Sigmoid colon (tissue), 7 donors: ENCODE measurements at places on chromosomes 12 and 14. TPM values are rescaled to one million over a fixed set of nuclear protein-coding genes. Genes with fewer than 3 reads are reported as not detected.

DNA sequence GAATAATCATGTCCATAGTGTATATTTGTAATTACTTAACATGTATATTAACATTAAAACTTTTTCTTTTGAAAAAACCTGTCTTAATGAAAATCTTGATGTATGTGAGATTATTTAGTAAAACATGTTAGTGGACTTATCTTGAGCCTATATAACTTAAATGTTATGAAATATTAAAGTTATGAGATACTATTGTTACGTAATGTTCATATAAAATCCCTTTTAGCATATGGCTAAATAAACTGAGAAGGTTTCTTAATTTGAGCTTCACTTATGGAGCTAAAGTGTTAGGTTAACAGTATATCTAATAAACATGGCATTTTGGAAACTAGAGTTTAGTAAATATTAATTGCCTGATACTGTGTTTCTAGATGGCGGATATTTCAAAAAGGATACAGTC is 59.9 kb downstream of the MIA2 start:
- no peak overlapping the region for H3K27ac ChIP-seq
- no peak overlapping the region for H3K4me3 ChIP-seq
- H3K27me3 ChIP-seq = no peaks in the 10 kb centered on the region
- no peak for DNase-seq

DNA sequence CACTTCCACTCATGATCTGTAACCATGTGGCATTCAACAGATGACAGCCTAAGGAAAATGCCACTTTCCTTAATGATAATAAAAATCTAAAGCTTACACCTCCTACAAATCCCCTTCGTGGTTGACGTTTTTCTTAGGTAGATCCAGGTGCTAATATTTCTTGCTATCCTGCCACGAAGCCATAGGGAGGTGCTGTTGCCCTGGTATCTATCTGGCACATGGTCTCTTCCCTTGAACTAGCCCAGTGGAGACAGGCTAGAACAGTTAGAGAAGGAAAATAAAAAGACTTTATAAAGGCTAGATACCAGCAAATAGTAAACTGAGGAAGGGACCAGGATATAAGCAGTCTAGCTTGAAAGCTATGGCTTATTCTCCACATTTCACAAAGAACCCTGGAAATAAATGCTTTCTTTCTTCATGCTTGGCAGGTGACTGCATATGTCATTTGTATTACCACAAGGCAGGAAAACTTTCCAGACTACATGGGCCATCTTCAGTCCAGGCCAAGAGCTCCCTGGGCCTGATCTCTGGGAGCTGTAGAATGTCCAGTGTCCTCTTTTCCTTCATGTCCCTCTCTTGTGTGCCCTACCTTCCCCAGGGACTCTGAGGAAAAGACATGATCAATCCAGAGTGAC is 15.3 kb downstream of the SPIC start:
- H3K4me3 ChIP-seq = no peak overlapping the region
- H3K4me1 ChIP-seq = no peaks in the 10 kb centered on the region
- no peaks in the 10 kb centered on the region for H3K36me3 ChIP-seq
- no peak for DNase-seq

- no peak overlapping the region for H3K27ac ChIP-seq
- DNase-seq = no peak
- peaks cover 4% of the 10 kb centered on the region for H3K4me1 ChIP-seq
- no peaks in the 10 kb centered on the region for H3K36me3 ChIP-seq
- H3K27me3 ChIP-seq = no peaks in the 10 kb centered on the region
Measured at GRCh38 chr14:21309238-21309636, 29.4 kb downstream of the RPGRIP1 start.

The LMO3 gene
- polyA plus RNA-seq = 0.46 TPM

The CPNE6 gene
- 0.42 TPM for polyA plus RNA-seq

DNA sequence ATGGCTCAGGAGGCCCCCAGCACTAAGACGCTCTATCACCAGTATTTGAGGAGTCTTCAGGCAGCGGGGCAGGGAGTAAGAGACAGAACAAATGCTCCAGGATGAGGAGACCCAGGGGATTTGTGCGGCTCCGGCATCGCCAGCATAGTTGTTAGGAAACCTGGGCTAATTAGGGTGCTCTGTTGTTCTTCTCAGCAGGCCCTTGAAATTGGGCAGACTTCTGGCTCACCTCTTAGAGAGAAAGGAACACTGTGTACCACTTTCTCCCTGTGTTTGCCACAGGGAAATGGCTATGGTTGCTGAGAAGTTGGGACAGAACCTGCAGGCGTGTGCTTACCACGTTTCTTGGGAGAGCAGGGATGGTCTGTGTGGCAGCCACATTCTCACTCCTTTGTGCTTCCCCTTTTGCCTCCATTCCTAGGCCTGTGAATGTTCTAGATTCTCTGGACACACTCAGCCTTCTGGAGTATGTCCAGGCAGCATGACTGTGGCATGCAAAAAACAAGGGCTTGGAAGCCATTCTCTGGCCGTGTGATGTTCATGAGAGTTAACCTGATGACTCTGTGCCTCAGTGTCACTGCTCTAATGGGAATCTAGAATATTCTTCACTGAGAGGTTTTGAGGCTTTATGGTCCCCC is 109.0 kb downstream of the CHST11 start:
- H3K27me3 ChIP-seq = no peaks in the 10 kb centered on the region
- peak; percentile 68 for DNase-seq
- no peak overlapping the region for H3K27ac ChIP-seq
- H3K4me1 ChIP-seq = peaks cover 7% of the 10 kb centered on the region
- no peaks in the 10 kb centered on the region for H3K36me3 ChIP-seq
- H3K4me3 ChIP-seq = no peak overlapping the region

GRCh38 chr12:51383269-51383905 is 7.8 kb downstream of the GALNT6 start:
- DNase-seq = no peak
- peaks cover 11% of the 10 kb centered on the region for H3K4me1 ChIP-seq
- H3K4me3 ChIP-seq = no peak overlapping the region
- no peaks in the 10 kb centered on the region for H3K36me3 ChIP-seq
- no peak overlapping the region for H3K27ac ChIP-seq

DNA sequence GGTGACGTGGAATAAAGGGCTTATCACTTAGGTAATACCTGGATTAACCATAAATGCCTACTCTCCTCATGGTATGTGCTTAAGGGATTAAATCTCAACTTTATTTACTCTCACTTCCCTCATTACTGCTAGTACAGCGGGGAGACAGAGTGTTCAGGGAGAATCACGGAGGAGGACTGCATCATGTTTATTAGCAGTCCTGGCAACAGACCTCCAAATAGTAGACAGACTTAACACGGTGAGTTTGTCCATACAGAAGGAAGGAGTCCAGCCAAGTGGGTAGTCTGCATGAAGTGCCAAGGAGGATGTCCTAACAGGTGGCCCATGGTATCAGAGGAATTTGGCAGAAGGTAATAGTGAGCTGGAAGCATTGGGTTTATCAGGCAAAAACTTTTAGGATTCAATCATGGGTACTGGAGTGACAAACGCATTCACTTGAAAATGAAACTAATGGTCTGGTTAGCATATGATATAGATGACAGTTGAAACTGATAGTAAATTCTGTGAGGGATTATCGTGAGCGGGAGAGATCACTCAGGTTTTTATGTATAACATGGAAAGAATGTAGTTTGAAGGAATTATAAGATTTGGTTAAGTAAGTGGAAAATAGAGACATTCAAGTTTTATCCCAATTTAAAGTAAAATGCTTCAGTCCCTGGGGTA is 471.8 kb downstream of the TMEM117 start:
- no peaks in the 10 kb centered on the region for H3K36me3 ChIP-seq
- no peaks in the 10 kb centered on the region for H3K27me3 ChIP-seq
- DNase-seq = no peak
- no peak overlapping the region for H3K27ac ChIP-seq

DNA sequence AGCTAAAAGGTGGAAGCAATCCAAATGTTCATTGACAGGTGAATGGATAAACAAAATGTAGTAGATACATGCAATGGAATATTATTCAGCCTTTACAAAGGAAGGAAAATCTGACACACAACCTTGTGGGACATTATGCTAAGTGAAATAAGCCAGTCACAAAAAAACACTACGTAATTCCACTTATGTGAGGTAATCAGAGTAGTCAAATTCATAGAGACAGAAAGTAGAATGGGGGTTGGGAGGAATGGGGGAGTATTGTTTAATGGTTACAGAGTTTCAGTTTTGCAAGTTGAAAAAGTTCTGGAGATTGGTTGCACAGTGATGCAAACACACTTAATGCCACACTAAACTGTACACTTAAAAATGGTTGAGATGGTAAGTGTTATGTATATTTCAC is 62.8 kb downstream of the LIN52 start:
- H3K36me3 ChIP-seq = no peaks in the 10 kb centered on the region
- DNase-seq = no peak
- H3K4me3 ChIP-seq = no peak overlapping the region
- H3K27me3 ChIP-seq = no peaks in the 10 kb centered on the region
- H3K27ac ChIP-seq = no peak overlapping the region
- H3K4me1 ChIP-seq = no peaks in the 10 kb centered on the region

- DNase-seq = no peak
- peak overlapping the region; percentile 97 for H3K4me3 ChIP-seq
Measured at GRCh38 chr14:102138961-102139285, 774 bp upstream of the WDR20 start.

- no peaks in the 10 kb centered on the region for H3K4me1 ChIP-seq
- no peak for DNase-seq
- no peak overlapping the region for H3K4me3 ChIP-seq
- no peaks in the 10 kb centered on the region for H3K36me3 ChIP-seq
- H3K27ac ChIP-seq = no peak overlapping the region
Measured at GRCh38 chr12:63124778-63125177, 26.2 kb downstream of the AVPR1A start.

- H3K36me3 ChIP-seq = no peaks in the 10 kb centered on the region
- no peak overlapping the region for H3K27ac ChIP-seq
- peaks cover 13% of the 10 kb centered on the region for H3K4me1 ChIP-seq
- H3K27me3 ChIP-seq = no peaks in the 10 kb centered on the region
- no peak for DNase-seq
Measured at GRCh38 chr14:92400579-92401444, 77.8 kb downstream of the SLC24A4 start.

DNA sequence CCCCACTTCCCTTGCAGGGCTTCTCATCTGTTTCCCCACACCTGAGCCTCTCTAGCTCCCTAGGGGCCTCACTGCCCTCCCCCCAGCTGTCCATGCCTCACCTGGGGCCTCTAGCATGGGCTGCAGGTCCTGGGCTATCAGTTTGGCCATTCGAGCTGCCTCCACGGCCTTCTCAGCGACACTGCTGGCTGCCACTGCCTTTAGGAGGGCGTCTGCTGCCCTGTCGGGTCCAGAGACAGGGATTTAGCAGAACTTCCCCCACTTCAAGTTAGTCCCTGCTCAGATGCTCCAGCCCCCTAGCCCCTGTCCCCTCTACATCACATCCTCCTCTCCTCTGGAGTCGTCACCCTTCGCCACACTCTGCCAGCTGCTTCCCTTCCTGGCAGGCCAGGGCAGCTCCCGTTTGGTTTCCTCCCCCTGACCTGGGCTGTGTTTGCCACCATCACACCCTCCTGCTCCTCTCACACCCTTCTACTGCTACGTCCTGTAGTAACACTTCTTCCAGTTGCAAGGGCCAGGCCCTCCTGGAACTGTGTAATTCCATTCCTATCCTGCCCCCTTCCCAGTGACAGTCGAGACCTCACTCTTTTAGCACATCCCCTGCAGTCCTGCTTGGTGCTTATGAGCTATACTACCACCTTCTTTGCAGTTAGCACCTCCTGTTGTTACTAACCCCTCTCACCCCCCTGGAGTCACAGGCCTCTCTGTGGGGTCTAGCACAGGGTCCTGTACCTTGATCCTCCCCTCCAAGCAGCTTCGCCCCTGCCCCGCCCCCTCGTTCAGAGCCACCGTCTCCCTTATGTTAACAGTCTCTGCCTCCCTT is 4.3 kb upstream of the AP1G2 start:
- H3K36me3 ChIP-seq = no peaks in the 10 kb centered on the region
- H3K27ac ChIP-seq = no peak overlapping the region

The FOXN4 gene
- not detected for polyA plus RNA-seq

The MORN3 gene
- polyA plus RNA-seq = 1.2 TPM

- no peak overlapping the region for H3K4me3 ChIP-seq
- no peak overlapping the region for H3K27ac ChIP-seq
- H3K27me3 ChIP-seq = no peaks in the 10 kb centered on the region
- DNase-seq = peak; percentile 64
Measured at GRCh38 chr12:106131676-106132075, 7.1 kb downstream of the NUAK1 start.

DNA sequence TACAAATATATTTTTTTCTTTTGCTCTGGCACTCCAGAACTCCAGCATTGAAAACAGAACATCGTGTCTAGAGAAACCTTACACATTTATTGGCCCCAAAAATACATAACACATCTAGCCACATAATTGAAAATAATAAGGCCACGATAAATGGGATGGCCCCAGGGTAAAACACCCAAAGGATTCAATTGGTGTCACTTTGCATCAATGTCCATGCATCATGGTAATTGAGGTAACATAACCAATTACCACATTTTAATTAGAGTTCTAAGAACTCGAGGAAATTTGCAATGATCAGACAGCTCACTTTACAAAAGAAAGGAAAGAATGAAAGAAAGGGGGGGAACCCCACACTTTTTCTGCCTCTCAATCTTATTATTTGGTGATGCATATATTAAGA is 151.8 kb upstream of the NPAS3 start:
- H3K36me3 ChIP-seq = no peaks in the 10 kb centered on the region
- H3K27ac ChIP-seq = no peak overlapping the region
- H3K27me3 ChIP-seq = no peaks in the 10 kb centered on the region
- DNase-seq = no peak
- H3K4me1 ChIP-seq = peaks cover 4% of the 10 kb centered on the region
- H3K4me3 ChIP-seq = no peak overlapping the region

GRCh38 chr14:61489932-61490331 is 168.6 kb downstream of the PRKCH start:
- no peak overlapping the region for H3K27ac ChIP-seq
- H3K4me3 ChIP-seq = no peak overlapping the region
- no peaks in the 10 kb centered on the region for H3K27me3 ChIP-seq
- no peaks in the 10 kb centered on the region for H3K4me1 ChIP-seq
- DNase-seq = peak; percentile 74

GRCh38 chr12:40559865-40560264 is 132.4 kb upstream of the CNTN1 start:
- DNase-seq = no peak
- H3K4me1 ChIP-seq = no peaks in the 10 kb centered on the region
- no peak overlapping the region for H3K27ac ChIP-seq
- H3K4me3 ChIP-seq = no peak overlapping the region
- no peaks in the 10 kb centered on the region for H3K27me3 ChIP-seq

The OAS2 gene
- polyA plus RNA-seq = 6.0 TPM

The RASSF9 gene
- 0.32 TPM for polyA plus RNA-seq

- H3K4me3 ChIP-seq = no peak overlapping the region
- no peaks in the 10 kb centered on the region for H3K36me3 ChIP-seq
- no peak for DNase-seq
- no peaks in the 10 kb centered on the region for H3K4me1 ChIP-seq
- H3K27me3 ChIP-seq = no peaks in the 10 kb centered on the region
Measured at GRCh38 chr12:68884251-68884650, 48.7 kb downstream of the CPM start.

The BMP4 gene
- 8.9 TPM for polyA plus RNA-seq

DNA sequence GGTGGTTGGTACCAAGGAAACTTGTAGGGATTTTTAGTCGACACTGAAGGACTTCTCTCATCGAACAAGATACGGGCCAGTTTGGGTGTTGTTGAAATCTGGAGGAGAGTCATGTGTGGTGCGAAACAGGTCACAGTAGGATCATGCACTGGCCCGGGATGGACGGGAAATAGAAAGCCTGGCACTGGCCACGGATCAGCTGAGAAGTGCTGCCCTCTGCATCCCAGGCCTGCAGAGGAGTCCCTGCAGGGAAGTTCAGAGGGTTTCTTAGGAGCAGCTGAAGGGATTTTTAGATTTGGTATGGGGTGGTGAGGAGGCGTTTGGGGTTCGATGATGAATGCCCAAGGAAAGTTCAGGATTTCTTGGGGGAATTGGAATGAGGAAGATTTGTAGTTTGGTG is 63.1 kb downstream of the TSPAN9 start:
- H3K27ac ChIP-seq = no peak overlapping the region
- no peaks in the 10 kb centered on the region for H3K36me3 ChIP-seq
- DNase-seq = no peak
- H3K27me3 ChIP-seq = no peaks in the 10 kb centered on the region
